ENCODE measurements at places on chromosomes 4 and X. TPM values are rescaled to one million over a fixed set of nuclear protein-coding genes. Genes with fewer than 3 reads are reported as not detected.

Gene ADH1B
- polyA plus RNA-seq, result 18.8 TPM

Gene CSAG2
- polyA plus RNA-seq, result not detected

Gene MAGEA2B
- polyA plus RNA-seq, result not detected

Gene PDZD11
- 38.0 TPM for polyA plus RNA-seq

Gene DACH2
- polyA plus RNA-seq, result 0.57 TPM

Gene GRPR
- 0.88 TPM for polyA plus RNA-seq

Gene MMRN1
- 9.9 TPM for polyA plus RNA-seq

Gene GRK4
- polyA plus RNA-seq, result 10.8 TPM

Gene PTTG2
- not detected for polyA plus RNA-seq

Gene PNMA5
- polyA plus RNA-seq, result 0.16 TPM

Gene NUDT11
- 7.9 TPM for polyA plus RNA-seq

Gene SLITRK4
- polyA plus RNA-seq, result 6.9 TPM

Gene MED14
- 40.9 TPM for polyA plus RNA-seq

Gene DMRTC1
- polyA plus RNA-seq, result not detected

Gene PHKA1
- 4.3 TPM for polyA plus RNA-seq

Gene CXCL6
- 0.34 TPM for polyA plus RNA-seq

Gene MED12
- 42.6 TPM for polyA plus RNA-seq

Gene CYSLTR1
- 7.0 TPM for polyA plus RNA-seq

Gene GPR34
- 4.0 TPM for polyA plus RNA-seq

Gene TEX28
- not detected for polyA plus RNA-seq

Gene SYTL5
- polyA plus RNA-seq, result 0.14 TPM

Gene SLC49A3
- 12.5 TPM for polyA plus RNA-seq

Gene SPANXD
- polyA plus RNA-seq, result not detected

Gene TLR3
- polyA plus RNA-seq, result 1.6 TPM

Gene HELQ
- 16.8 TPM for polyA plus RNA-seq

Gene SSX3
- not detected for polyA plus RNA-seq

Gene HPRT1
- 31.3 TPM for polyA plus RNA-seq

Gene SCML1
- polyA plus RNA-seq, result 18.3 TPM

Gene DCHS2
- polyA plus RNA-seq, result 6.5 TPM

Gene GSX2
- not detected for polyA plus RNA-seq

Gene IL1RAPL2
- 2.5 TPM for polyA plus RNA-seq

Gene FOXO4
- polyA plus RNA-seq, result 32.3 TPM

Gene WNK3
- 2.8 TPM for polyA plus RNA-seq

Gene CRMP1
- 19.4 TPM for polyA plus RNA-seq

Gene DIAPH2
- 8.8 TPM for polyA plus RNA-seq

Gene GAGE13
- polyA plus RNA-seq, result not detected

Gene FDCSP
- not detected for polyA plus RNA-seq

Gene FRAS1
- polyA plus RNA-seq, result 14.0 TPM

Gene VBP1
- polyA plus RNA-seq, result 76.6 TPM

Gene BEX4
- polyA plus RNA-seq, result 56.7 TPM

Gene CENPVL1
- not detected for polyA plus RNA-seq

Gene PCYT1B
- 2.2 TPM for polyA plus RNA-seq

Gene XAGE5
- not detected for polyA plus RNA-seq

Gene TCEAL9
- polyA plus RNA-seq, result 198 TPM

Gene MAGEA8
- polyA plus RNA-seq, result not detected

Gene PAGE1
- polyA plus RNA-seq, result not detected

Gene EVC2
- 3.5 TPM for polyA plus RNA-seq

Gene CA5B
- 3.0 TPM for polyA plus RNA-seq

Gene CYTL1
- polyA plus RNA-seq, result 23.8 TPM

Gene NKX6-1
- polyA plus RNA-seq, result not detected

Gene XG
- 1.5 TPM for polyA plus RNA-seq

Gene TMEM47
- 103 TPM for polyA plus RNA-seq

Gene PLS3
- 110 TPM for polyA plus RNA-seq

Gene CCNA2
- 32.5 TPM for polyA plus RNA-seq

Gene ADAM29
- polyA plus RNA-seq, result not detected

Gene SPATA18
- polyA plus RNA-seq, result 2.7 TPM

Gene SLC6A14
- not detected for polyA plus RNA-seq

Gene FGFBP1
- 0.25 TPM for polyA plus RNA-seq

Gene MAGEE2
- 0.87 TPM for polyA plus RNA-seq

All from muscle of back (tissue), 13 donors.